Astrocyte (in vitro differentiated cells and primary cell): ENCODE measurements at places on chromosomes 1 and 21.

GRCh38 chr1:83673312-83673711 lies 325.6 kb downstream of the TTLL7 start:
- peak; percentile 9 for DNase-seq

- no peak for DNase-seq
These were observed 16.1 kb upstream of the GPR37L1 start for GRCh38 chr1:202106340-202107254.

DNA sequence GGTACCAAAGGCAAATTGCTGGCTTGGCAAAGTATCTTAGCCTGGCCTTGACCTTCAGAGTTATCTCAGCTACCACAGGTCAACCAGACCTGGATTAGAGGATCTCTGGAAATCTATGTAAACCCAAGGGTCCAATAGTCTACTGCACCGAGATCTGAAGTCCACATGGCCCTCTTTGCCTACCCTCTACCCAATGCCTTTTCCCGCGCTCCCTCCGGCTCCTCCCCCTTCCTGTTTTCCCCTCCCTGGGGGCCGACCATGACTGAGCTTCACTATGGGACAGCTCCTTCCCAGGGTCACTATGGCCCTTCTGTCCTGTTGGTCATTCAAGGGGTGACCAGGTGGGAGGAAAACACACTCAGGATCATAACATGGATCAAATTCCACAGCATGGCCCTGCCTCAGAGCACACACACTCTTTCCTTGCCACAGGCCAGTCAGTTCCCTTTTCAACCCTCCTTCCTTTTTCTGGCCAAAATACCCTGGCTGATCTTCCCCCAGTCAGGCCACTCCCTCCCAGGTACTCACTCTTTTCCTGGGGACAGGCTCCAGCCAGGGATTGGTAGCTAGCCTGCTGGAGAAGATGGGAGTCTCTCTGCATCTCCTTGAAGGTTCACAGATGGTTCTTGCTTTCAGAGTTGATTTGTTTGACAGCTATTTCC lies 19.1 kb upstream of the TMEM183A start:
- no peak for DNase-seq

- no peak for DNase-seq
These were observed 59.9 kb downstream of the TENT5C start for GRCh38 chr1:117665556-117666270.

GRCh38 chr1:226990133-226990716 lies 50.1 kb downstream of the COQ8A start:
- no peak for DNase-seq

- DNase-seq, result no peak
These were observed 9.3 kb upstream of the MAST2 start for GRCh38 chr1:45793942-45794604.

DNA sequence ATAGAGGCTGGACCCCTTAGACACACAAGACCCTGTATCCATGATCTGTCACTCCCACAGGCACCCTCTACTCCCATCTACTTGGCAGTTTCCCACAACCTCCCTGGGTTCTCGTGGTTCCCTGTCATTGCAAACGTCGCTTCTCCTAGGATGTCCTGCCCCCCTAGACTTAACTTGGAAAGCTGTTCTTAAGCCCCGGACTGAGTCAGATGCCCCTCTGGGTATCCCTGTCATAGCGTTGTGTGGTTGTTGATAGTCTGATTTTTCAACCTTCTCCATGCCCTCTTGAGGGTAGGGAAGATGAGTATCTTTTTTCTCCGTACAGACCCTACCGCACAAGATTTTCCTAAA lies 11.8 kb downstream of the RCC1 start:
- DNase-seq, result no peak

DNA sequence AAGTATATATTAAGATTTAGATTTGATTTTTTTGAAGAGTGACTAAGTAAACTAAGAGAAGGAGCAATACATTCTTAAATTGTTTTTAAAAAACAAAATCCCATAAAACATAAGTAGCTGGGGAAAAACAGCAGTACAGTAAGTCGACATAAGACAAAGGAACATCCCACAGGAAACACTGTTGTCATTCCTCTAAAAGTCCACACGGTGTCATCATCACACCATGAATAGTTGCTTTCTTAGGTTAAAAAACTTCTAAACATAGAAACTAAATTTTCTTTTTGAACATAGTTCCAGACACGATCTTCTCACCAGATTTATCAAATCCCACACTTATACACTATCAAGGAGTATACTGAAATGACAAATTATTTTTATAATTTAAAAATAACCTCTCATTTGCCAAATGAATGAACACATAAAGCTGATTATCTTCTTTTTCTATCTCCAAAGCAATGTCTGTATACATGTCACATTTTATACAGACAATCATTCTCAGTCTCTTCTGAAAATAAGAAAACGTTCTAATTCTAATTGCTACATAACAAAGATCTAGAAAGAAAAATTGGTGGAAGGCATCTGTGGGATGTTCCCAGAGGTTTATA lies 15.8 kb downstream of the ODF2L start:
- peak; percentile 65 for DNase-seq

DNA sequence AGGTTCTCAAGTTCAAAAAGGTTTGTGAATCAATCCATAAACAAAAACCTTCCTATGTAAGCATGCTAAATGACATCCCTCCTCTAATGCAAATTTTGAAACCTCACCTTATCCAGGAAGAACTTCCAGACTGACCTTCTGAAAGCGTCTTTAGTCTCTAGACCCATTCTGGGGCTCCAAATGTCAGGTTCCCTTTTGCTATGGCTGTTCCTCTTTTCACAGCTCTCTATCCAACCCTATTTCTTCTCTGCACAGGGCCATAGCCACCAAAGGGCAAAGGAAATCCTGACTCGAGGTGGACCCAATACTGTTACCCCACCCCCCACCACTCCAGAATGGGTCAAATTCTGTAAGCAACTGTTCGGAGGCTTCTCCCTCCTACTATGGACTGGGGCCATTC lies 3.4 kb downstream of the ATP1A4 start:
- no peak for DNase-seq

DNA sequence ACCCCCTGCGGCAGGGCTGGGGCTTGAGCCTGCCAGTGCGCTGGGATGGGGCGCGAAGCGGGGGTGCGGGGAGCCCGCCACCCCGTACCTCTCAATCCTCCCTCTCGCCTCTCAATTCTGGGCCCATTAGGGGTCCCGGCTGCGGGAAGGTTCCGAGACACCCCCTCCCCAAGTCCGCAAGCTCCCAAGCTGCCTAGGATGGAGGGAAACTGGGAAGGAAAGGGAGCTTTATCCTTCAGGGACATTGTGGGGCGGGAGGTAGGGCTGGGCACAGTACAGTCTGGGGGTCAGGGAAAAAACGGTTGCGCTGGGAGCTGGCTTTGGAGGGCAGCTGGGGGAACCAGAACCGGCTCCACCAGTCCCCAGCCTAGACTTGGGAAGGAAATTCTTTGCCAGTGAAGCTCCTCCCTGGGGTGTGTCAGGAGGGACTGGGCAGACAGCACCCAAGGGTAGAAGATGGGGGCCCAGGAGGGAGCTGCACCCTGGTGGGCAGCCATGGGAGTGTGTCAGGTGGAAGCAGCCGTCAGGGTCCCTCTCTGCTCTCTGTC lies 904 bp downstream of the GJB3 start:
- DNase-seq, result no peak

GRCh38 chr1:119391749-119392148 lies 23.2 kb downstream of the HAO2 start:
- DNase-seq, result no peak

DNA sequence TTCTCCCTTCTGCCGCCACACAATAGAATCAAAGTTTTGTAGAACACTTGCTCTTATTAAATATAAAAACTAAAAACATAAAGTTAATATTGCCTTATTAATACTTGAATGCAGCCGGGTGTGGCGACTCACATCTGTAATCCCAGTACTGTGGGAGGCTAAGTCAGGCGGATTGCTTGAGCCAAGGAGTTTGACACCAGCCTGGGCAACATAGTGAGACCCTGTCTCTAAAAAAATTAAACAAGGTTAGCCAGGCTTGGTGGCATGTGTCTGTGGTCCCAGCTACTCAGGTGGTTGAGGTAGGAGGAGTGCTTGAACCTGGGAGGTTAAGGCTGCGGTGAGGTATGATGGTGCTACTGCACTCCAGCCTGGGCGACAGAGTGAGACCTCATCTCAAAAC lies 13.2 kb upstream of the HHAT start:
- DNase-seq, result no peak

GRCh38 chr1:151056149-151056548 lies 3.3 kb downstream of the CDC42SE1 start:
- no peak for DNase-seq

- DNase-seq, result peak; percentile 66
These were observed 183.6 kb downstream of the NR5A2 start for GRCh38 chr1:200211157-200211556.

- DNase-seq, result no peak
These were observed 5.7 kb upstream of the GNL2 start for GRCh38 chr1:37601441-37601840.

DNA sequence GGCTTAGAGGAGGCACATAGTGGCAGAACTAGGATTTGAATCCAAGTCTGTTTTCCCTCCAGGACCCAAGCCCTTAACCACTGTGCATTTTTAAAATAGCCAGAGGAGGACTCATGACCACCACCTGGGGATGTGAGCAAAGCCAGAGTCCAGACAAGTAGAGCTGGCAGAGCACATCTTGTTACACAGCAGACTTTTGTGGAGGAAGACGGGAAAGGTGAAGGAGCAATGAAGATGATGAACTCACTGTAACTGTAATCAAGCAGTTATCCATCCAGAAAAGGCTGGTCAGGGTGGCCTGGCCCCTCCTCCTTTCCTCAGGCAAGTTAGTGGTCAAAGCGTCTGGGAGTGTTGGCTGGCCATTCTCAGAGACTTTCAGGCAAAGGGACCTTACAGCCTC lies 50.9 kb downstream of the SLC44A3 start:
- peak; percentile 92 for DNase-seq

DNA sequence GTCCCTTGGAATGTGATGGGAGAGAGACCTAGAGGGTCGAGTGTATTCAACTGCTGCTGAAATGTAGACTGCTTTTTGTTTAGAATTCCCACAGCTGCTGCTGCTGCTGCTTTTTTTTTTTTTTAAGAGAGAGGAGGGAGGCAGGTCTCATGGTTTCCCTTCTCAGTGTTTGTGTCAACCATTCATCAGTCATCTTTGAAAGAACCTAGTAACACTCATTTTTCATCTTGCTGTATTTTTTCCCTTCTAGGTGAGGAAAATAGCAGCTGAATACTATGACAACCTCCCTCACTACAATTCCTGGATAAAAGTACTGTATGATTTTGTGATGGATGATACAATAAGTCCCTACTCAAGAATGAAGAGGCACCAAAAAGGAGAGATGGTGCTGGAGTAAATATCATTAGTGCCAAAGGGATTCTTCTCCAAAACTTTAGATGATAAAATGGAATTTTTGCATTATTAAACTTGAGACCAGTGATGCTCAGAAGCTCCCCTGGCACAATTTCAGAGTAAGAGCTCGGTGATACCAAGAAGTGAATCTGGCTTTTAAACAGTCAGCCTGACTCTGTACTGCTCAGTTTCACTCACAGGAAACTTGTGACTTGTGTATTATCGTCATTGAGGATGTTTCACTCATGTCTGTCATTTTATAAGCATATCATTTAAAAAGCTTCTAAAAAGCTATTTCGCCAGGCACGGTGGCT lies 9.2 kb downstream of the DEGS1 start:
- DNase-seq, result no peak

DNA sequence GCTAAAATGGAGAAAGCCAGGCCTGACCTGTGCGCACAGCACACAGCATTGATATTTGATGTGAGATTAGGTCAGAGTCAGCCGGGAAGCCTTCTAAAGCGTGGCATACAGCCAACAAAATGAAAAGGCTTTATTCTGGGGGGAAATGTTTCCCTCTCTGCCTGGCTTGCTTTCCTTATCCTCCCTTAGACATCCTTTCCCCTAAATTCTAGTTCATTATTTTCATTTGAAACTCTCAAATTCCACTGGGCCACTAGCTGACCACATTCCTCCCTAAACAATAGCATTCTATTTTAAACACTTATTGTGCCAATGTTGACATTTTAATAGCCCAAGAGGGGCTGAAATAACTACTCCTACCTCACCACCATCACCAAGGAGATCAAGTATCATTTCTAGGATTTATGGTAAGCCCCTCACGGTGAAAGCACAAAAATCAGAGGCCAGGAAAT lies 49.4 kb downstream of the LEPR start:
- peak; percentile 65 for DNase-seq

- no peak for DNase-seq
These were observed 2.3 kb downstream of the ATAD3C start for GRCh38 chr1:1451696-1452364.

DNA sequence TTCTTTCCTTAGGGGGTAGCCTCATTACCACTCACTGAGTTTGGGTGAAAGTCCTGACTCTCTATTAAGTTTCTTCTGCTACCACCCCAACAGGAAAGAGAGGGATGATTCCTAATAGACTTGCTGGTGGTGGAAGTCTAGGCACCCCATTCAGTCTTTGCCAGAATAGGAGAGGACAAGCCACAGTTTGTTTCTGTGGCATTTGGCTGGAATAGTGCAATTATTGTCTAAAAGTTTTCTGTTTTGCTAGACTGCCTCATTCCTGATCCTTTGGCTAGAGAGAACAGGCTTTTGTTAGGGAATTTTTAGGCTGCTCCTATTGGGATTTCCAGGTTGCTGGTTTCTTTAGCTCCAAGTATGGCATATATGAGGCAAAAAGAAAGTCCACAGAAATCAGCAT lies 9.9 kb upstream of the HJV start:
- DNase-seq, result no peak

- DNase-seq, result no peak
These were observed 4.6 kb downstream of the FDPS start for GRCh38 chr1:155313261-155313660.

GRCh38 chr1:89705901-89706699 lies 73.2 kb downstream of the LRRC8C start:
- DNase-seq, result no peak

DNA sequence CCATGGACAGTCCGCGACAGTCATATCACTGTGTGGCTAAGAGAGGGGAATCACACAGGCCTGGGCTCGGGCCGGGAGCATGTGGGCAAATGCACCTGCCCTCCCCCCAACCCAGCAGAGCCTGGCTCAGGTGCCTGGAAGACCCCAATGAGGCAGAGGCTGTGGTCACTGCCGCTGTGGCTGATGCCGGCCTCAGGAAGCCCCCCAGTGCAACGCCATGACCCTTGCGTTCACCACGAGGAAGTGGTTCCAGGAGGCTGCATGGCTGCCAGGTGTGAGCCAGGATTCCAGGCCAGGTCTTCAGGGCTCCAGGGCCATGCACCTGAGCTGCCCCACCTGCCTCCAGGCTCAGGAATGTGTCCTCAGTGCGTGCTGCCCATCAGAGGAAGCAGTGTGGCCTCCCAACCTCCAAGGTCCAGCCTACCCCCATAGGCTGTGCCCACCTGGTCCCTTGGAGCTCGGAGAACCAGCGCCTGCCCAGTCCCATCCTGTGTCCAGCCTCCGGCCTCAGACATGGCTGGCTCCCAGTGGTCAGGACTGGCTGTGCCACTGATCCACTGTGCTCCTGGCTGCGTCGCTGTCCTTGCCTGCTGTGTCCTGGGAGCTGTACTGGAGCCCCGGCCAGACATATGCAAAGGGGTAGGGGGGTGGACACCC lies 8.0 kb downstream of the ARHGEF16 start:
- no peak for DNase-seq

DNA sequence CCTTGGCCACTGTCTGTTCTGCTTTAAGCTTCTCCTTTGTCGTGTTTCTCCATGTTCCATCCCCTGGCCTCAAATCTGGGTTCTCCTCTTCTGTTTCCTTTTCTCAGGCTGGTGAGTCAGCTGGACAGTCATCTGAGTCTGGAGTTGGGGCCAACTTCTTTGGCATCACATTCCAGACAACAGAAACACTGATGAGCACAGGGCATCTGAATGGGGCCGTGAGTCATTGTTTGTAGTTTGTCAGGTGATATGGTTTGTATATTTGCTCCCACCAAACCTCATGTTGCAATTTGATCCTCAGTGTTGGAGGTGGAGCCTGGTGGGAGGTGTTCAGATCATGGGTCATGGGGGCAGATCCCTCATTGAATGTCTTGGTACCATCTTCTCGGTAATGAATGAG lies 14.3 kb upstream of the OLIG2 start:
- DNase-seq, result peak; percentile 55
